ENCODE measurements at places on chromosomes 3 and 15.

DNA sequence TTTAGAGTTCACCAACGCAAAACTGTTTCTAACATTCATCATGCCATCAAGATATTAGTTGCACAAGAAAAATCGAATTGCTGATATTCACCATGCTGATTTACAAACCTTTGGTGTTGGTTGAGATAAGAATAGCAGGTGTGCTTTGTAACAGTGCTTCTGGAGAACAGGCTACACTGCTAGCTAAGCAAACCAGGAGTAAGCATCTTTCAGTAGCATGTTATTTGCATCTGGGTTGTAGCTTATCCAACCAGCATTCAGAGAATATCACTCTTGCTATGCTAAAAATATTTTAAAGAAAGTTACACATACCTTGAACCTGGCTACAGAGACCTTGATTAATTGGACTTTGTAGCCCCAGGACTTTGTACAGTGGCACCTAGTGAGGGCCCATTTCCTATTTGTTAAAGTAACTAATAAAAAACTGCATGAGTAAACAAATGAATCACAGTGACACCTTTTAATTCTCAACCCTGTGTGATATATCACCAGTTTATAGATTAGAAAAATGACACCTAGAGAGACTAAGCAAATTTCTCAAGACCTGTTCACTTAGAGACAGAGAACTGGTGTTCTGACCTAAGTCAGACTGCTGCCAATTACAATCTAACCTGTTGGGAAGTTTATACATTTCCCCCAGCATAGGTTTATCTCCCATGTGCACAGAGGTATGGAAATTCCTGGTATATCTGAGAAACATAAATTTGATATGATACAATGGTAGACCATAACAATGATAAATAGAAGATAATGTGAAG lies 435.5 kb upstream of the TGFBR2 start:
- no peak overlapping the region for H3K4me3 ChIP-seq
- no peaks in the 10 kb centered on the region for H3K27me3 ChIP-seq
- H3K36me3 ChIP-seq: no peaks in the 10 kb centered on the region
- no peak for DNase-seq
- H3K27ac ChIP-seq: no peak overlapping the region
- H3K4me1 ChIP-seq: no peaks in the 10 kb centered on the region

GRCh38 chr3:193868590-193868989 lies 267.4 kb upstream of the HES1 start:
- peaks cover 60% of the 10 kb centered on the region for H3K4me1 ChIP-seq
- no peaks in the 10 kb centered on the region for H3K27me3 ChIP-seq
- peak; percentile 16 for DNase-seq
- peak overlapping the region; percentile 26 for H3K27ac ChIP-seq

- H3K4me1 ChIP-seq: peaks cover 6% of the 10 kb centered on the region
- no peak overlapping the region for H3K27ac ChIP-seq
- no peaks in the 10 kb centered on the region for H3K36me3 ChIP-seq
- DNase-seq: no peak
- H3K27me3 ChIP-seq: no peaks in the 10 kb centered on the region
- H3K4me3 ChIP-seq: no peak overlapping the region
These were observed 2.9 kb downstream of the SAMD7 start for GRCh38 chr3:169914321-169914720.

DNA sequence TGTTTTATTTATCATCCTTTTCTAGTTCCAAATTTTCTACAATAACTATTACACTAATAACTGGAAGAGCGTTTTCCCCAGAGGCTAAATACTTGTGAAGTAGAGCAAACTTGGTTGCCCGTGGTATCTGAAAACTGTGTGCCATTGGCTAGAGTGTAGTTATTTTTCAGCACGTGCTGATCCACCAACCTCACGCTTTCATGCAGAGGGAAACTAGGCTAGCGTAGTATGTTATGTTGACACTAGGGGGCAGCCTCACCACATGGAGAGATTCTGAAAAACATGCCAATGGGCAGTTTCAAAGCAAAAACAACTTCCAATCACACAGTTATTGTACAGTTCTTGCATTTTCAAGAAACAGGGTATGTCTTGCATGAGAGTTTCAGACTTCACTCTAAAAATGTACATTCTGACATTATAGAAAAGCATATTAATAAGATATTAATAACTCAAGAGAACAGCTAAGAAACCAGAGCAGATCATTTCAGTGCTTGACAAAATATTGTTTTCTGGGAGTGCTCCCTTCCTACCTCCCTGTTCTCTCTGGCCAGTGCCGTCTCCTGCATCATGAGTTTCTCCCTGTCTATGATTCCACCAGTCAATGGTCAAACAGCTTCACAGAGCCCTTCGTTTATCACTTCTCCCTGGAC lies 39.7 kb downstream of the SPATA12 start:
- no peak overlapping the region for H3K4me3 ChIP-seq
- no peaks in the 10 kb centered on the region for H3K36me3 ChIP-seq
- DNase-seq: peak; percentile 62
- peaks cover 5% of the 10 kb centered on the region for H3K4me1 ChIP-seq
- H3K27me3 ChIP-seq: peaks cover 7% of the 10 kb centered on the region

- H3K36me3 ChIP-seq: no peaks in the 10 kb centered on the region
- H3K27ac ChIP-seq: no peak overlapping the region
- peaks cover 4% of the 10 kb centered on the region for H3K27me3 ChIP-seq
These were observed 228.0 kb downstream of the VPS13C start for GRCh38 chr15:61832223-61832622.

- no peaks in the 10 kb centered on the region for H3K36me3 ChIP-seq
- DNase-seq: no peak
- H3K4me1 ChIP-seq: no peaks in the 10 kb centered on the region
- H3K27me3 ChIP-seq: no peaks in the 10 kb centered on the region
- H3K27ac ChIP-seq: no peak overlapping the region
These were observed 72.3 kb upstream of the PDZRN3 start for GRCh38 chr3:73697020-73697419.

GRCh38 chr15:101811902-101812301 lies at the start of gene OR4F15:
TSS of gene OR4F15 (plus strand) at chr15:101812202. CDS start at chr15:101818187, 5,985 bp downstream.
- no peaks in the 10 kb centered on the region for H3K4me1 ChIP-seq
- H3K27ac ChIP-seq: no peak within 1 kb of the TSS
- H3K4me3 ChIP-seq: no peak within 1 kb of the TSS
- no peaks in the 10 kb centered on the region for H3K36me3 ChIP-seq
- peaks cover 11% of the 10 kb centered on the region for H3K27me3 ChIP-seq
- DNase-seq: no peak

DNA sequence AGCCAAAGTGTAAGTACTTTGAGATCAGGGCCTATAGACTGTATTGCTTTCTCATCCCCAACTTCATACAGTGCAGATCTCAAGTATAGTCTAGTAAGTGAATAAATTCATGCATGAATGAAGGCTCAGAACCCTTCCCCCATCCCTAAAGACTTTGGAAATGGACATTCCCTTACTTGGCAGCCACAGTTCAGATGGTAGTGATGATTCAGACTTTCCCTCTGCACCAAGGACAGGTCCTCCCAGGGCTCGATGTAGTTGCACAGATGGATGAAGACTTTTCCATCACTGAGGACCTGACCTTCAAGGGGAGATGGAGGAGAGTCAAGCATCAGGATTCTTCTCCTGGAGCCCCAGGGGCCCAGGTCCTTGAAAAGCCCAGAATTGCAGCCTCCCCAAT lies 4.6 kb downstream of the TIMP4 start:
- no peak overlapping the region for H3K27ac ChIP-seq
- H3K27me3 ChIP-seq: peaks cover 13% of the 10 kb centered on the region
- H3K4me3 ChIP-seq: no peak overlapping the region
- no peak for DNase-seq
- H3K4me1 ChIP-seq: no peaks in the 10 kb centered on the region

GRCh38 chr3:149042789-149043386 lies 43.4 kb downstream of the HLTF start:
- H3K4me1 ChIP-seq: peaks cover 5% of the 10 kb centered on the region
- DNase-seq: no peak
- no peak overlapping the region for H3K4me3 ChIP-seq
- no peaks in the 10 kb centered on the region for H3K27me3 ChIP-seq
- H3K36me3 ChIP-seq: peaks cover 25% of the 10 kb centered on the region
- H3K27ac ChIP-seq: peak overlapping the region; percentile 3

DNA sequence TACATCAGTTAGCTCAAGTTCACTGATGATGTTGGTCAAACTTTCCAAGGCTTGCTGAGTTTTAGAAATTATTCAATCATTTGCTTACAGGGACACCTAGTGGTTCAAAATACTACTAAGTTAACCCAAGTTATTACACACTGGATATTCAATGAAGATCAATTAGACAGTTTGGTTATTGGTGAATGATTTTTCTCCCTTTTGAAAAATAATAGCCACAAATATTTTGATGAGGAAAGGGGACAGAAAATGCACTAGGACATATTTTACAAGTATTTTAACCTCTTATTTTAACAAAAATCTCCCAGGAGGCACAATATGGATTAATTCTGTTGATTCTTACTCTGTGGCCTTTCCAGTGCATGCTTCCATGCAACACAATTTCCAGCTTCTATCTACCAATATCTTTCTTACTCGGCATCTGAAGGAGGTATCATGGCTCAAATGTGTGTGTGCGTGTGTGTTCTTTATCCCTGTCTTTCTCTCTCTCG lies 20.1 kb upstream of the GOLGA6L2 start:
- H3K4me3 ChIP-seq: no peak overlapping the region
- H3K27me3 ChIP-seq: peaks cover 2% of the 10 kb centered on the region
- no peaks in the 10 kb centered on the region for H3K4me1 ChIP-seq
- H3K27ac ChIP-seq: no peak overlapping the region
- no peak for DNase-seq
- no peaks in the 10 kb centered on the region for H3K36me3 ChIP-seq

GRCh38 chr3:99911433-99911832 lies 93.8 kb downstream of the CMSS1 start:
- H3K36me3 ChIP-seq: peaks cover 8% of the 10 kb centered on the region
- H3K4me3 ChIP-seq: no peak overlapping the region
- H3K4me1 ChIP-seq: peaks cover 3% of the 10 kb centered on the region
- H3K27ac ChIP-seq: no peak overlapping the region

Measured in memory B cell (primary cell).